Forelimb muscle (tissue), 1 donor: ENCODE measurements at places on chromosomes 3 and 15. TPM values are rescaled to one million over a fixed set of nuclear protein-coding genes. Genes with fewer than 3 reads are reported as not detected.

- DNase-seq: no peak
Observed at GRCh38 chr3:57855943-57856342, 99.8 kb downstream of the SLMAP start.

GRCh38 chr3:38018296-38019266 is 10.9 kb downstream of the PLCD1 start:
- DNase-seq: no peak

- no peak for DNase-seq
Observed at GRCh38 chr3:26525013-26525412, 97.6 kb upstream of the LRRC3B start.

PPP1R14D gene
- 0.19 TPM for polyA plus RNA-seq
